ENCODE measurements at places on chromosomes 7 and 10.

DNA sequence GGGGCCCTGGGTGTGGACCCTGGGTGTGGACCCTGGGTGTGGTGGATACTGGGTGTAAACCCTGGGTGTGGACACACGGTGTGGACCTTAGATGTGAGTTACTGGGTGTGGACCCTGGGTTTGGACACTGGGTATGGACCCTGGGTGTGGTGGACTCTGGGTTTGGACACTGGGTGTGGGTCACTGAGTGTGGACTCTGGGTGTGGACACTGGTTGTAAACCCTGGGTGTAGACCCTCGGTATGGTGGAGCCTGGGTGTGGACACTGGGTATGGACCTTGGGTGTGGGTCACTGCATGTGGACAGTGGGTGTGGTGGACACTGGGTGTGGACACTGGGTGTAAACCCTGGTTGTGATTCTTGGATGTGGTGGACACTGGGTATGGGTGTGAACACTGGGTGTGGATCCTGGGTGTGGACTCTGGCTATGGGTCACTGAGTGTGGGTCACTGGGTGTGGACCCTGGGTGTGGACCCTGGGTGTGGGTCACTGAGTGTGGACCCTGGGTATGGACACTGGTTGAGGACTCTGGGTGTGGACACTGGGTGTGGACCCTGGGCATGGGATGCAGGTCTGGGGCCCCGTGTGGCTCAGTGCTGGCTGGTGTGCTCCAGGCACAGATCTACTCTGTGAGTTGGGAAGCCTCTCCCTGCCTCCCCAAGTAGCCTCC, 356.2 kb downstream of the GLRX3 start:
- no peak for DNase-seq

GRCh38 chr10:2251631-2252030, 514.3 kb upstream of the ADARB2 start:
- DNase-seq = no peak

GRCh38 chr10:9885761-9886160, 1131.9 kb upstream of the CELF2 start:
- no peak for DNase-seq

DNA sequence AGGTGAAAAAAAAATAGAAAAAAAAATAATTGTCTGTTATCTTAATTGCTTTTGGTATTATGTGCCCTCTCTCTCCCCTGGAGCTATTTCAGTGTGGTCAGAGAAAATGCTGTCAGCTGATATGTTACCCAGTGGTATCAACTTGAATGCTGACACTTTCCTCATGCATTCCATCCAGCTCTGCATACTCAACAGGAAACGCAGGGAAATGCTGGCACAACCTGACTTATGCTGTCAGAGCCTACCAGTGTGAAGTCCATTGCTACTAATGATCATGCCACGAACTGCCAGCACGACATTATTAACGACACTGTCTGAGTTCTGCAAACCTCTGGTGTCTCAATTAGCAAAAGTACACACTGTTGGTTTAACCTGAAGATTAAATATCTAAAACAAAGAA, 182.8 kb downstream of the ZWINT start:
- DNase-seq = no peak

- no peak for DNase-seq
These were observed 16.9 kb upstream of the ZNF777 start for GRCh38 chr7:149477494-149478443.

DNA sequence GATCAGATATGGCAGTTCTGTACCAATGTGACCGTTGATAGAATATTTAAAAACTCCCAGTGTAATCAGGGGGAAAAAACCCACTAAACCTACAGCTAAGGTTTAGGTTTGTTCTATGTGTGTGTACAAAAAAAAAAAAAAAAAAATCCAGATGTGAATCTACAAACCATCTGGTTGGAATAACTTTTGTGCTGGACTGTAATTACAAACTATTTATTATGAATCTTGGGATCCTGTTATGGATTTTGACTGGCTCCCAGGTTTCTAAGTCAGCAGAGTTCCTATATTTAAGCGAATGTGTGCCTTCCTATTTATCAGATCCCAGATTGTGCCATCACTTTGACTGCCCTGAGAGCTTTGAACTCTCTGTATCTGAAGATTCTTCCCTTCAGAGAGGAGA, 29.1 kb downstream of the BMPER start:
- no peak for DNase-seq

DNA sequence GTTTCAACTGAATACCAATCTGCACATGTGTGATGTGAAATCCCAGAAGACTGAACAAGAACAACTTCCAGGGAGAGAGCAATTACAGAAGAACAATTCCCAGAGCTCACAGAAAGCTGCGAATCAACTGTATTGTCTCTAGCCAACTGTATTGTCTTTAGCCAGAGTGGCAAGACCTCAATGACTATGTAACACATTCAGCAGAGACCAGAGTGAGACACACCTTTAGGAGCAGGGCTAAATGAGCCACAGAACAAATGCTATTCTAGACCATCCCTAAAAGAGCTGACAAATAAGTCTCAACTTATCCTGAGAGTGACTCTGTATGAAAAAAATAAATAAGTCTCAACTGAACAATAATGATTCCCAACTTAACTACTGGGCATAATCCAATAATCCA, 72.0 kb downstream of the KMT2C start:
- DNase-seq = no peak

- no peak for DNase-seq
These were observed 55.6 kb upstream of the DLX6 start for GRCh38 chr7:96949766-96950165.

- no peak for DNase-seq
These were observed 24.5 kb downstream of the ADRB1 start for GRCh38 chr10:114068054-114068707.

DNA sequence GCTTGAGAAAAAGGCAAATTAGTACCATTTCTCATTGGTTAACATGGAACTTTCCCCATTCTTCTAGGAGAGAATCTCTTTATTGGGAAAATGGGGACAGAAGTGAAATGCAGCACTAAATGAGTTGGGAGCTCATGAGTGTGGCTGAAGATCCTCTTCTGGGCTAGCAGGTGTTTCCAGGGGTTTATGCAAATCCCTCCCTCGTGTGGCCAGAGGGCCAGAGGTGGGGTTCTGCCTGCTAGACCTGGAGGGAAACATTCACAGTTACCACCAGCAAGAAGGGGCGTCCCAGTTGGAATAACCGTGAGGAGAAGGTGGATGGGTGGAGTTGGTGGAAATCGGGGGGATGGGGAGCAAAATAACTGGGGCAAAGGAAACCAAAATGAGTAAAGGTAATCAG, 235.9 kb downstream of the KLF6 start:
- DNase-seq = no peak

Measured in WERI-Rb-1 (cell line).